Umbilical cord (tissue), 2 donors: ENCODE measurements at places on chromosomes 3 and 15.

- DNase-seq: no peak
These were observed 11.7 kb downstream of the BAHD1 start for GRCh38 chr15:40452296-40453090.

GRCh38 chr3:134351427-134351826, 22.8 kb downstream of the AMOTL2 start:
- no peak for DNase-seq

DNA sequence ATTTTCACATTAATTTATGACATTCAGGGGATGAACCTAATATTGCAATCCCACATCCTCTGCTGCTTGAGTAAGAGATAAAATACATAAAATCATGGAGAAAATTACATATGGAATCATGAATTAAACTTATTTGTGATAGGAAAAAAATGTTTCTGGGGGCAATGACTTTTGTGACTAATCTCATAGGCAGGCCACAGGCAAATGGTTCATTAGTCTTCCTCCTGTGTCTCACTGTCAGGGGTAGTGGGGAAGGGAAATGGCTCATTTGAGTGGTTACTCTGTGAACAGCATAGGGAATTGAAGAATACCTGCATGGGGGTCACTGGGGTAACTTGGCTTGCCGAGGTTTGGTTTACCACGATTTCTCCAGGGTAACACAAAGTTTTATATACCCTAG, 72.0 kb downstream of the TFG start:
- no peak for DNase-seq

- peak; percentile 40 for DNase-seq
These were observed 373.1 kb upstream of the THRB start for GRCh38 chr3:24867783-24868182.

DNA sequence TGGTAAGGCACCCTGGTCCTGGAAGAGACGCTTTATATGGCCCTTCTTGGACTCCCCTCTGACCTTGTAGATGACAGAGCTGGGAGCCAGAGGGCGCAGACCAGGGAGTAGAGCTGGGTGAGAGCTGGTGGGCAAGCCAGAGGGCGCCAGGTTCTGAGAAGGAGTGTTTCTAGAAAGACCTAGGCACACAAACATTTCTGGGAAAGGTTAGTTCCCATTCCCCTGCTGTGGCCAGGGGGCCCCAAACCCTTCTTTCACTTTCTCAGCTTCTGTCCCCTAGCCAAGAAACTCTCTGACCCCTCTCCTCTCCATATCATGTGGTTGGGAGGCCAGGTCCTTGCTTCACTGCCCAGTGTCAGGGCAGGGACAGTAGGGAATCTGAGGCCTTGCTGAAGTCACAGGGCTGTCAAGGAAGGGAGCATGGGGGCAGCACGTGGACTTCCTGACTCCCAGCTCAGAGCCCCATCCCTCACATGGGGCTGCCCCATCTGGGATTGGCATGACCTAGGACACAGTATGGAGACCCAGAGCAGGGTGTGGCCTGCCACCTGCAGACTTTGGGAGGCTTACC, 3.6 kb downstream of the HEMK1 start:
- no peak for DNase-seq

GRCh38 chr15:42131826-42132806, 24.3 kb downstream of the PLA2G4F start:
- DNase-seq: no peak

DNA sequence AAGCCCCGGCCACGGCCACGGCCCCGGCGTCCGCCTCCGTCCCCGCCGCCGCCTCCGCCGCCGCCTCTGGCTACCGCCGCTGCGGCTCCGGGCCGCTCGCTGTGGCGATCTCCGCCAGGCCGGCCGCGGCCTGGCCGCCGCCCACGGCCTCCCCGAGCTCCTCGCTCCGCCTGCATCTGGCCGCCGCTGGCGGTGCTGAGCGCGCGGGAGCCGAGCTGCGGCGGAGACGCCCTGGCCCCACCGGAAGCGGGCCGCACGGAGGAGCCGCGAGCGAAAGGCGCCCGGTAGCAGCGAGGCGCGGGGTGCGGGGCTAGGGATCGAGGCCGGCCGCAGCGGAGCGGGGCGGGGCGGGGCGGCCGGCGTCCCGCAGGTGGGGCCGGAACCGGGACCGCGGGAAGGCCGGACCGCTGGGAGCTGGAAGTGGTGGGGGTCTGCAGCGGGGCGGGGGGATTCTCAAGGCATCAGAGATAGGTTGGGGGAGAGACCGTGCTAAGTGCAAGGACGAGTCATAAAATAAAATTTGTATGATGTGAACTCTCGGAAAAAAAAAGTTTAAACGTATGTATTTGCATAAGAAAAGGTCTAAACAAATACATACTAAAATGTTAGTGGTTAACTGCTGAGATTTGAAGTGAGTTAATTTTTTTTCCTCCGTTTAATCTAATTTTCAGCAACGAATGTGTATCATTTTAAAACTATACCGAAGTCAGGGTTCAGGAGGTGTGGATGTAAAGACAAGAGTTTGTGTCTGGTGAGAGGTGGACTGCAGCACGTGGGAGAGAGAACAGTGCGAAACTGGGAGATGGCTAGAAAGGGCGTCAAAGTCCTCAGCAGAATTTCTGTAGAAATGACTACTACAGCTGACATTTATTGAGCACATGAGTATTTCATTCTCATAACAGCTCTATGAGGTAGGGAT, at the start of gene AVEN:
Gene AVEN, minus strand, starts transcription at position 334 of the 919 bp plus-strand sequence. Its CDS starts 158 bp downstream, at position 176.
- peak; percentile 56 for DNase-seq

DNA sequence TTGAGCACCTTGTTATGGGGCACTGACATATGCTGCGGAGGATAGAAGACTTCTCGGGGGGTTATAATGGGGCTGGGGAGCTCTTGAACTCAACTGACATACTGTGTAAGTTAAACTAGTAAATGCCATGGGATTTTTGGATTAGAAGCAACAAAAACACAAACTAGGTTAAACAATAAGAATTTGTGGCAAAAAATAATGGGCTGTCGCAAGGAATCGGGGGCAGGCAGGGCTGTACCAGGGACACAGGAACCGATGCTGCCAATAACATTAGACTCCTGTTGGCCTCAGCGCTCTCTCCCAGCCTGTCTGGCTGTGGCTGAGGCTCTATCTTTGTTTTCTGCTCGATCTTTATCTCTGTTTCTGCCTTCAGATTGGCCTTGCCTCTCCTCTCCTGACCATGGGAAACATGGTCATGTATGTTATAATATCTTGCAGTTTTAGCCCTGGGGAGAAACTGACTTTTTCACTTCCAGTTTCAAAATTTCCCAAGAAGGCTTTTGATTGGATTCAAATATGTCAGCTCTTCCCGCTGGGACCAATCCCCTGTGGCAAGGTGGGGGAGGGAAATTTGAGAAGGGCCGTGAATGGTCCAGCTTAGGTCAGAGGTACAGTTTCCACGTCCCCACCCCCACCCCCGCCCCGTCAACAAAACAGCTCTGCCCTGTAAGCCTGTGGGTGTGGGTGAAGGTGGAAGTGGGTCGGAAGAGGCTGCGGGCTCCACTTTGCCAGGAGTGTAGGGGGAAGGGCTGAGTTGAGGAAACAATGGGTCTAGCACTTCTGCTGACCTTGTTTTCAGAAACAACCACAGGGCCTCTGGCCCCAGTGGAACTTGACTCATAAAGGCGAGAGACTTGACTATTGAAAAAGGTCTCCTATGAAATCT, 161.1 kb upstream of the TBL1XR1 start:
- peak; percentile 87 for DNase-seq

GRCh38 chr3:42096796-42097565, 5.8 kb downstream of the TRAK1 start:
- no peak for DNase-seq

DNA sequence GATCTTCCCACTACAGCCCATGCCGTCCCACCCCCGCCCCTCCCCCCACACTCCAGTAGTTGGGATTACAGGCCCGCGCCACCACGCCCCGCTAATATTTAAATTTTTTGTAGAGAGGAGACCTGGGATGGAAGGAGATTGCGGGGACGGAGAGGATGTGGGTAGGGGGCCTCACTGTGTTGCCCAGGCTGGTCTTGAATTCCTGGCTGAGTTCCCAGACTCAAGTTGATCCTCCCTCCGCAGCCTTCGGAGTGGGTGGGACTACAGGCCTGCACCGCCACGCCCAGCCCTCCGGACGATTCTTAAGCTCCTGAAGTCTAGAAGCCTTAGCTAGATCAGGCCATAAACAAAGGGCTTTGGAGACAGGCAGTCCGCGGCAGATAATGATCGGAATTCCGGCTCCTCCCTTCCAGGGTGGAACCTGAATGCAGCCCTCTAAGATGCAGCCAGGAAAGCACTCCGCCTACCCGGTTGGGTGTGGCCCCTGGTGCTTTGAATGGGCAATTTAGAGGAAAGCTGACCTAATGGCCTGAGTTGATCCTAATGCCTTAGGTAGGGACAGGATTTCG, at the start of gene DPPA2:
Gene DPPA2, minus strand, starts transcription at position 356 of the 569 bp plus-strand sequence. CDS start 1,975 bp downstream, outside the sequence.
- DNase-seq: no peak

DNA sequence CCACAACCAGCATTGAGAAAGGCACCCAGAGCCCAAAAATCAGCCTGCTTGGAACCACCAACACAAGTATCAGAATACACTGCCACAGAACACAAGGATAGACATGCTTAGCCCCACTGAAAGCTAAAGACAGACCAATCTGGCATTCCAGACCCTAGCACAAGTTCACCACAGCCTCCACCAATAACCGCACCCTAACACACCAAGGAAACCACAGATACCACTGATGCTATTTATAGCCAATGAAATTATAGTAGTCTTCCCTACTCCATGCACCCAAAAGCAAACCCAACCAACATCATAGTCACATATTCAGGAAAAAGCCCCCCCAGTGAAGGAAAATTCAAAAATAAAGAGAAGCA, 83.9 kb upstream of the STT3B start:
- no peak for DNase-seq

DNA sequence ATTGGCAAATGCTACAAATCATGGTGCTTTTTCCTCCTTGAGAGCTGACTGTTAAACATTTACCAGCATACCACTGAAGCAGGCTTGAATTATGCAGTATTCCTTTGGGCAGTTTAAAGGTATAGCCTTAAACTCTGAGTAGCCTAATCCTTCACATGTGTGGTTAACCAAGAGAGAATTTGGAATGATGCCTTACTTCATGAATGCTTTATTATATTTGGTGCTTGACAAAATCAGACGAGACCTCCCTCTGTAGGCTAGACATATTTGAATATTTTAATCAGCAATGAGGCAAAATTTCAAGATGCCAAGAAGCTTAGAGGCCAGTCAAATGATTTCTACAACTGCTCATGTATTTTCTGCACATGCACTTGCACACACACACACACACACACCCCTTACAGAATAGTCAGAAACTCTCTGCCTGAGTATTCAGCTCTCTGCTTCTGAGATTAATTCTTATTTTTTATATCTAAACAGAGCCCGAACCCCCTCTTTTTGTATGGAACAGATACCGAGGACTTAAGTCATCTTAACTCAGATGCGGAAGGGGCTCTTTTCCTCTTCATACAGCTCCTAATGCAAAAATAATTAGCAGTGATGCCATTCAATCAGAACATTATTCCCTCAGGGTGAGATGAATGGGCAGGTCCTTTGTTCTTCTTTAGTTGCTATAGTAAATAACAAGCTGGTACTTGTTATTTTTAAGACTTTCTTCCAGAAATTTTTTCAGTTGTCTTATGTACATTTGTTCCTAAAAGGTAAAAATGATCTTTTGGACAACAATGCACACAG, 195.5 kb upstream of the TMC3 start:
- DNase-seq: no peak

DNA sequence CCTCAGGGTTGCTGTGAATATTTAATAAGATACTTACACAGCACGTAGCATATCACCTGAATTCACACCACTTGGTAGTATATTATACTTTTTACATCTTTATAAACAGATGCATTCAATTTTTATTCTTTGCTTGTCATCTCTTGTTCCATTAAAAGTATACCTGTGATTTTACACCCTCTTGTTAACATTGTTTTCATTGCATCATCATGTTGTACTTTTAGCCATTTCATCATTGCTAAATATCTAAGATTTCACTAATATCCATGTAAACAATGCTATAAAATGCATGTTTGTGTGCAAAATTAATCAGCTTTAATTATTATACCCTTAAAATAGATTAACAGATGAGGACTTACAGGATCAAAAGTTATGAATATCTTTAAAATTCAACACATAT, 155.3 kb downstream of the MEX3B start:
- DNase-seq: no peak

DNA sequence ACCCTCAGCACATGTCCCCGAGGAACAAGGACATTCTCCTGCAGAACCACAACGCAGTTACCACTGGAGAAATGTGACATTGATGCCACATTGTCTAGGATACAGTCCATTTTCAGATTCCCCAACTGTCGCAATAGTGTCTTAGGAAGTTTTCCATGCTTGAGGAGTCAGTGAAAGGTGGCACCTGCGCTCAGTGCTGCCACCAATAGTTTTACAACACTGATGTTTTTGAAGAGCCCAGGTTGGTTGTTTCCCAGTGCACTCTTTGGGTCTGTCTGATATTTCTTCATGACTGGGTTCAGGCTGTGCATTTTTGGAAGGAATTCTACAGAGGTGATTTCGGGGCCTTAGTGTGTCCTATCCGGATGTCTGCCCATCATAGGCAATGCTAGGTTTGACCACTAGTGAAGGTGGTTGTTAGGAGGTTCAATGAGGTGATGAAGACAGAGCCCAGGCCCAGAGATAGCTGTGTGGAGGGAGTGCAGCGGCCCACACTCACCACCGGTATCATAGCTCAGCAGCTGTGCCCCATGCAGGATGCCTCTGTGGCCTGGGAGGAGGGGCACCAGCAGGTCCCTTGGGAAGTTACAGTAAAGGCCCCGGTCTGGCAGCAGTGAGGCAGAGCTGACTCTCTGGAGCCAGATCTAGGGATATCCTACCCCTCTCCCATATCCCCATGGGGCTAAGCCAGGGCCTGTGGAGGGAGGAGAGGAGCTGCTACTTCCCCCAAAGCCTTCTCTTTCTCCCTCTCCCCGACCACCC, 96.6 kb downstream of the DNAJB8 start:
- no peak for DNase-seq

GRCh38 chr15:85920956-85921355, 126.2 kb upstream of the KLHL25 start:
- no peak for DNase-seq

DNA sequence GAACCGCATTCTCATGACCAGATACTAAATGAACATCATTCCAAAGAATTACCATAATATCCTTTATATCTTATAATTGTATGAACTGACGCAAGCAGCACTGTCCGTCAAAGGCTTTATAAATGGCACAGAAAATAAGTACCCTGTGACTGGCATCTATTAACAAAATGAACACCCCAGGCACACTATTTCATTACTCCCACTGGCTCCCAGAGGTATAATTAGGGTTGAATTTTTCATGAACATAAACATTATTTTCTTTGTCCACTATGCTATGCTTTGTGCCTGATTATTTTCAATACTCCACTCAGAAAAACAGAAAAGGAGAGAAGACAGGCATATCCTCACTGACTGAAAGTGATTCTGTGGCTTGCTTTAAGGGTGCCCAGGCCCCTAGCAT, 71.1 kb downstream of the LYZL4 start:
- DNase-seq: no peak

DNA sequence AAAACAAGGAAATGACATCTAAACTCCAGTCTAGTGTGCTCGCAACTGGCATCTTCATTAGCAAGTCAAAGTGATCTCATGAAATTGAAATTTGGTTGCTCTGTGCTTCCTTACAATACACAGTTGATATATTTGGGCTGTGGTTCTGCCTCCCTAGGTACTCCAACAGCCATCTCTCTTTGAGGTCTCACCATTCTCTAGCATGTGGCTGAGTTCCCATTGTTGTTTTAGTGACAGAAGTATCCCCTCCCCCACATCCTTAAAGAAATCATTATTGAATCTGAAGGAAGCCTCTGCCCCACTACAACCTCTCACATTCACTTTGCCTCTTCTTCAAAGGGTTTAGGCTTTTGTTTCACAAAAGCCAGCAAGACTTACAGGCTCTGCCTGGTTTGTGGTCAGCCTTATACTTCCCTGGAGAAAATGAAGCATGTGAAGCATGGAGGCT, 516.5 kb downstream of the NLGN1 start:
- no peak for DNase-seq

GRCh38 chr3:41629072-41629471, 332.8 kb downstream of the ULK4 start:
- no peak for DNase-seq
